C1 segment of cervical spinal cord (tissue), 14 donors: ENCODE measurements at places on chromosomes 4 and X.

GRCh38 chrX:49247346-49247745, 12.1 kb downstream of the CCDC22 start:
- no peak for DNase-seq

DNA sequence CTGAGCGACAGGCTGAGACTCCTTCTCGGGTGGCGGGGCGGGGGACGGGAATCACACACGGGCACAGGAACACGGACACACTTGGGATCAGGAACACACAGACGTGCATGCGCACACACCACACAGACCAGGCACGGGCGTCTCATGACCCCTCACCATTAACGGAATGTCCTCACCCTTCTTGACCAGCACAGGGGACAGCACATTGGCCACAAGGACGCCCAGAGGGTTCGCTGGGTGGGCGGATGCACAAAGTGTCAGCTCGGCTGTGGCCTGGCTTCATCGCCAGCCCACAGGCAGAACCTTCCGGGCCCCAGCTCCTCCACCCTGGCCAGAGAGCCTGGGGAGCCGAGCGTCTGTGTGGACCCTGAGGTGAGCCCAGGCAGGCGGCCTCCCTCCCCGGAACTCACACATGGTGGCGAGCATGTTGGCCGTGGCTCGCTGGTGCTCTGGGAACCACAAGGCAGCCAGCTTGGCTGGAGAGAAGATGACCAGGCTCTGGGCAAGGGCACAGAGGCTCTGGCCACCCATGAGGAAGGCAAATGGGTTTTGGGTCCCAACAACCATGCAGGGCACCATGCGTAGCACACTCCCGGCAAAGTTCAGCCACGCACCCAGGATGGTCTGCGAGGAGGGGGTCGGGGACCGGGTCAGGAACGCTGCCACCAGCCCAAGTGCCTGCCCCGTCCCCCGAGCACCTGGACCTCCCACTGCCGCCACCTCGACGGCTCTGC, 3.1 kb downstream of the SLC49A3 start:
- no peak for DNase-seq

DNA sequence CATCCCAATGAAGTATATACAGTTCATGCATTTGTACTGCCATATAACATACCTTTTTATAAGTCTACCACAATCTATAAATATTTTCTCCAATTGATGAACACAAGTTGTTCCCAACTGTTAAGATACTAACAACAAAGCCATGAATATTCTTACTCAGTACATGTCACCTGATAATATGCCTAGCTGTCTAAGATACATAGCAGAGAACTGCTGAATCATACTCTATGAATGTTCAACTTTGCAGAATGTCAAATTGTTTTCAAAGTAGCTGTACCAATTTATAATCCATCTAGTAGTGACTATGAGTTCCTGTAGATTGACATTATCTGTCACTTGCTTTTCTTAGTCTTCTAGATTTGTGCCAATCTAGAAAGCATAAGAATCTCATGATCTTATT, 84.9 kb downstream of the RAB28 start:
- no peak for DNase-seq

DNA sequence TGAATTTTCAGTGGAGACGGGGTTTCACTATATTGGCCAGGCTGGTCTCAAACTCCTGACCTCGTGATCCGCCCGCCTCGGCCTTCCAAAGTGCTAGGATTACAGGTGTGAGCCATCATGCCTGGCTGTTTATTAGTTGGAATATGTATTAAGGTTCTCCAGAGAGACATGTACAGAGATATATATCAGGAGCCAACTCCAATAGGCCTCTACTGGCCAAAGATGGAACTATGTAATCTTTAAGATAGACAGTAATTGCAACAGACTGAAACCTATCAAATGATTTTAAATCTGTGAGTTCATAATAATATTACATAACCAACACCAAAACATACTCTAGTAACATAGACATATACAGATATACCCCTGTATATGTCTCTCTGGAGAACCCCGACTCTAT, 5.8 kb upstream of the DMP1 start:
- no peak for DNase-seq

GRCh38 chr4:142846729-142847596, 862 bp upstream of the INPP4B start:
- DNase-seq: no peak

DNA sequence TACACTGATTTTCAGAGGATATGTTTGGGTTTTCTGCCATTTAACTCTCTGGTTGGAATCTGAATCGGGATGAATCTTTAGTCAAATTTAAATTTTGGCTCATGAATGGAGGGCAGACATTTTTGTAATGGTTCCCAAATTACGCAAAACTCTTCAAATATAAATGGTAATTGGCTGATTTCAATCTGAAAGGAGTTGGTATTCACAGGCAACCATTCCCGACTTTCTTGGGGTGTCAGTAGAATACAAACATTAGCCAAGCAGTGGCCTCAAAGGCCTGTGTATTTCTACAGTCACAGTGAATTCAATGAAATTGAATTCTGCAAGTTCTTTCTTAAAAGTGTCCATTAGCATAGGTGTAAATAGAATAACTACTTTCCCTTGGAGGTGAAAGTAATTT, 668.8 kb upstream of the PRKX start:
- no peak for DNase-seq

GRCh38 chr4:74934016-74934831, 1.3 kb downstream of the PARM1 start:
- DNase-seq: peak; percentile 30

DNA sequence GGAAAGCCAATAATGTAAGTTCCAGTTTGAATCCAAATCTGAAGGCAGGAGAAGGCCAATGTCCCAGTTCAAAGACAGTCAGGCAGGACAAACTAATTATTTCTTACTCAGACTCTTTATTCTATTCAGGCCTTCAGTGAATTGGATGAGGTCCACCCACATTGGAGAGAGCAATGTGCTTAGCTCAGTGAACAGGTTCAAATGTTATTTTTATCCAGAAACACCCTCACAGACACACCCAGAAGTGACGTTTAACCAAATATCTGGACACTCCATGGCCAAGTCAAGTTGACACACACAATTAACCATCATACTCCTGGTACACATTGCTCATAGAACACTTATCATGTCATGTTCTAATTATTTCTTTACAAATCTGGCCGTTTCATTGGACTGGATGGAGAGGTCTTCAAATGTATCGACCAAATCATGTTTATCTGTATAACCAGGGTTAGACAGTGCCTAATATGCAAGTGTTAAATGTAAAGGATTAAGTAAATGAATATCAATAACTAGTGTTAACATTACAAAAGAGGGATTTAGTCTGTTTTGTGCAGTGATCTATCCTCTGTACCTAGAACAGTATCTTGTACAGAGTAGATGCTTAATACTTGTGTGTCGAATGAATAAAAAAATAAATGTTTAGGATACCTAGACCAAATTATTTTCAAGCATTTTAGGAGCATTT, 27.1 kb upstream of the XK start:
- no peak for DNase-seq

GRCh38 chrX:2875798-2876399, 47.2 kb downstream of the GYG2 start:
- no peak for DNase-seq

- DNase-seq: no peak
Measured at GRCh38 chrX:130108647-130109428, 1.5 kb downstream of the ELF4 start.

GRCh38 chrX:73758250-73758649, 195.3 kb downstream of the CHIC1 start:
- no peak for DNase-seq

DNA sequence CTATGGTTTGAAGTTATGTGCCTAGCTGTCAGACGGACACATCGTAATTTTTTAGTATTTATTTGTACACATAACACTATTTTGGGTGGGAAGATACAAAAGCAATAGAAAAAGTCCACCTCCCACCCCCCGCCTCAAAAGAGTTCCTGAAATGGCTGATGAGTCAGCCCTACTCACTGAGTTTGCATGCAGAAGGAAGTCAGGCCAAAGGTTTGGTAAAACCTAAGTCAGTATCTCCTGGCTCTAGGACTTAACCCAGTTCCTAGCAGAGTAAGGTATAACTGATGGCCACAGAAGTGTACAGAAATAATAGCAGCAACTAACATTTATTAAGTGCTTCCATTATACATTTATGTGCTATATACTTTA, 2.9 kb upstream of the KLHL2 start:
- no peak for DNase-seq

DNA sequence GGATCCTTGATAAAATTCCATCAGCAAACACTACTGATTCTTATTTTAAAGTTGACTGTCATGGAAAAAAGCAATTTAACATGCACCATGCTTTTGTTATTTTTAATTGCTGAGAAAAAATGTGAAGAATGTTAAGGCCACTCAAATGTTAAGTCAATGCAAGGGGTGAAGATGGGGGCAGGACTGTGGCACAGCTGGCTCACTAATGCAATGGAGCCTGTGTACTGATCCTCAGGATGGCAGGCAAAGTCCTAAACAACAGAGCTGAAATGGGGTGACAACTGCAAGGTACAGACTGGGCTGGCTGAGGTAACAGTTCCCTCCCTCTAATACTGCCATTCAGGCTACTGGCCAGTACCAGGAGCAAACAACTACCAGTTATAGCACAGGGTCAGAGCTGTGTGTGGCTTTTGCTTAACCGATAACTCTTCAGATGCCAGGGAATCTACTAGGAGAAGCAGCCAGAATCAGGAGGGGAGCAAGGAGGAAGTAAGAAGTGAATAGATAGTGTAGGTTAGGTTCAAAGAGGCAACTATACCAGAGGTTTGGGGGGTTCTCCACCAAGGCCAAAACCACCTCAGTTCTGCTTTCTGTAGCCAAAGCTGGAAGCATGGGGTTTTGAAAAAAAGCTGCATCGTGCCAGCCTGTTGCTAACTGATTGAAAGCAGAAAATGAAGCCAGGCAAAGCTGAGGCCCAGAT, 372.6 kb downstream of the OPHN1 start:
- DNase-seq: no peak

- no peak for DNase-seq
Measured at GRCh38 chr4:98794565-98795205, 134.2 kb downstream of the EIF4E start.

DNA sequence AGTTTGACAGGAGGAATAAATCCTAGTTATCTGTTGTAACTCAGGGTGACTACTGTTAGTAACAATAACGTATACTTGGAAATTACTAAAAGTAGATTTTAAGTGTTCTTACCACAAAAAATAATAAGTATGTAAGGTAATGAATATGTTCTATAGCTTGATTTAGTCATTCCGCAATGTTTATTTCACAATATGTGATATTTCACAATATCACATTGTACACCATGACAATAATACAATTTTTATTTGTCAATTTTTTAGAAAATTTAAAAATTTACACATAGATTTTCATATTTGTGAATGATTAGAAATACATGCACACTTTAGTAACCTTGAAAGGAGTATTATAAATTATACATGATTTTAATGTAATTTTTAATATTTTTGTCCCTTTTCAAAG, 812.7 kb upstream of the FTHL17 start:
- DNase-seq: no peak
